ENCODE measurements at places on chromosomes 4 and X.

GRCh38 chr4:61201961-61202637 lies 2.0 kb downstream of the ADGRL3 start:
- DNase-seq: peak; percentile 18

DNA sequence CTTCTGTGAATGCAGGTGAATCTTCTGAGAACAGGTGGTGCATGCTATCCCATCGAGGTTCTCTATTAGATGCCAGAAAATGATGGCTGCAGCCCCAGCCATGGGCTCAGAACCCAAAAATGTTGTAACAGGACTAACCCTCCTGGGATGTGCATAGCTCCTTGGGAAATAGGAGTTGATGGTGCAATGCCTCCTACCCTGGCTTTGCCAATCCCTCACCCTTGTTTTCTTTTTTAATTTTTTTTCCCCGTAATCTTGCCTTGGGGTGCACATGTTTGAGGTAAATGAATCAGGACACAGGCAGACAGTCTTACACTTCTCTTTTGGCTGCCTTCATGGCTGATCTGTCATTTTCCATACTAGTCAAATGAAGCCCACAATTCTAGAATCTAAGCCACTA lies 96.6 kb downstream of the KIT start:
- no peak for DNase-seq

DNA sequence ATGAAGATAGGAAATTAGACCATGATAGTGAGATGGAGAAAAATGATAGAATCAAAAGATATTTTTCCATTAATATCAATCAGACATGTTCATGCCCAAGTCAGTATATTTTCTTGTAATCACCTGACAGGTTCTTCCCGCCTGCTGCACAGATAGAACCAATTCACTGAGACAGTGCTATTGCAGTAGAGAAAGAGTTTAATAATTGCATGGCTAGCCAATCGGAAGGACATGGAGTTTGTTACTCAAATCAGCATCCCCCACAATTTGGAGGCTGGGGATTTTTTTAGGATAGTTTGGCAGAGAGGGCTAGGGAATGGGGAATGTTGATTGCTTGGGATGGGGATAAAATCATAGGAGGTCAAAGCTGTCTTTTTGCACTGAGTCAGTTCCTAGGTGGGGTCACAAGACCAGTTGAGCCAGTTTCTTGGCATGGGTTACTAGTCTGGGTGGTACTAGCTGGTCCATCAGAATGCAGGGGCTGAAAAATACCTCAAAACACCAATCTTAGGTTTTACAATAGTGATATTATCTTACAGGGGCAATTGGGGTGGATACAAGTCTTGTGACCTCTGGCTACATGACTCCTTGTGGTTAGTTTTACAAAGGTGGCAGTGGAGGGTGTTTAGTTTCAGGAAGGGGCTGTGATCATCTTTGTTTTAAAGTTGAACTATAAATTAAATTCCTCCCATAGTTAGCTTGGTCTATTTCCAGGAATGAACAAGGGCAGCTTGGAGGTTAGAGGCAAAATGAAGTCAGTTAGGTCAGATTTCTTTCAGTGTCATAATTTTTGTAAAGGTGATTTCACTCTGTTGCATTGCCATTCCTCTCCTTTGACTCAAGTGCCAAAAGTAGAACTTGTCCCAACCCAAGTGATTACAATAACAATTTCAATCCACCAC lies 100.3 kb upstream of the PDE5A start:
- DNase-seq: no peak

DNA sequence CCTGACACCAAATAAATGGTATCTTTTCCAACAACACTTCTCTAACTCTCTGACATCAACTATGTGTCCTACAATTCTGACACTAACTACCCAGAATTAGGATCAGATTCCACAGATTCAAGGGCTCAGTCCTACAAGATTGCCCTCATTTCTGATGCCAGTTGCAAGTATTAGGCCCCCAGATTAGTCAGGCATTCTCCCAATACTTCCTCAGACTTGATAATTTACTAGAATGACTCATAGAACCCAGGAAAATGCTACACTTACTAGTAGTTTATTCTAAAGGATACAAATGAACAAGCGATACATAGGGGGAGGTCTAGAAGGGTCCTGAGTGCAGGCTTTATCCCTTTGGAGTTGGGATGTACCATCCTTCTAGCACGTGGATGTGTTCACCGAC lies 8.5 kb downstream of the TIGD2 start:
- DNase-seq: no peak

GRCh38 chr4:44056721-44057151 lies 391.9 kb downstream of the KCTD8 start:
- no peak for DNase-seq

- no peak for DNase-seq
These were observed 21.1 kb upstream of the HMX1 start for GRCh38 chr4:8892556-8893226.

- peak; percentile 25 for DNase-seq
These were observed 151.3 kb downstream of the USP46 start for GRCh38 chr4:52507774-52508173.

DNA sequence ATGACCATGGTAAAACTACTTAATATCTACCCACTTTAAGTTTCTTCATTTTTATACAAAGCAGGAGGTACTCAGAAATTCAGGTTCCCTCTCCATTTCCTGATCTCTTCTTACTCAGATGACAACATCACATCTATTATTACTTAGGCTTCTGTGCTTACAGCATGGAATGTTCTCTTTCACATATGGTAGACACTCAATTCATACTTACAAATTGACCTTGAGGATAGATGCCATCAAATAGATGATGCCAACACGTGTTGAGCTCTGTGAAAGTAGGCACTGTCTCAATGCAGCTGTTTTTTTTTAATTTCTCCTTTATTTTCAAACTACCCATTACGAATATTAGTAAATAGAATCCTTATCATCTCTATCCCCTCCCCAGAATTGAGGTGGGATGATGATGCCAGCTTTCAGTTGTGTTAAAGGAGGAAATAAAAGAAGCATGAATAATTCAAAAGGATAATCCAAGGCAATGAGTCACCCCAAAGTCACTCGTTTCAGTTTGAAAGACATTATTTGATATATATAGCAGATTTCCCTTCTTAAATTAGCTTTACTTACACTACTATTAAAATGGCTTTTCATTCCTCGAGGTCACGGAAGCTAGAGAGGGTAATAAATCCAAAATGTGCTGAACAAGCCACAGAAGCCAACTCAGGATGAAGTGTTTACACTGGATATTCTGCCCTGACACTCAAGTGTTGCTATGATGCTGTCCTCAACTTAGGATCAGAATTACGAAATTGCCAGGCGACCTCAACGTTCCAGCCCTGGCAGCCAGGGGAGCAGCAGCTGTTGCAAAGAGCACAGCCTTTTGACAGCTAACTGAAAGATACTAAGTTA lies 124.2 kb upstream of the EOLA2 start:
- peak; percentile 36 for DNase-seq

GRCh38 chr4:32427566-32427965 lies 1707.4 kb downstream of the PCDH7 start:
- DNase-seq: no peak

GRCh38 chr4:22986262-22986661 lies 293.5 kb downstream of the GBA3 start:
- DNase-seq: no peak

- no peak for DNase-seq
These were observed 66.0 kb downstream of the PGRMC2 start for GRCh38 chr4:128221586-128221985.

DNA sequence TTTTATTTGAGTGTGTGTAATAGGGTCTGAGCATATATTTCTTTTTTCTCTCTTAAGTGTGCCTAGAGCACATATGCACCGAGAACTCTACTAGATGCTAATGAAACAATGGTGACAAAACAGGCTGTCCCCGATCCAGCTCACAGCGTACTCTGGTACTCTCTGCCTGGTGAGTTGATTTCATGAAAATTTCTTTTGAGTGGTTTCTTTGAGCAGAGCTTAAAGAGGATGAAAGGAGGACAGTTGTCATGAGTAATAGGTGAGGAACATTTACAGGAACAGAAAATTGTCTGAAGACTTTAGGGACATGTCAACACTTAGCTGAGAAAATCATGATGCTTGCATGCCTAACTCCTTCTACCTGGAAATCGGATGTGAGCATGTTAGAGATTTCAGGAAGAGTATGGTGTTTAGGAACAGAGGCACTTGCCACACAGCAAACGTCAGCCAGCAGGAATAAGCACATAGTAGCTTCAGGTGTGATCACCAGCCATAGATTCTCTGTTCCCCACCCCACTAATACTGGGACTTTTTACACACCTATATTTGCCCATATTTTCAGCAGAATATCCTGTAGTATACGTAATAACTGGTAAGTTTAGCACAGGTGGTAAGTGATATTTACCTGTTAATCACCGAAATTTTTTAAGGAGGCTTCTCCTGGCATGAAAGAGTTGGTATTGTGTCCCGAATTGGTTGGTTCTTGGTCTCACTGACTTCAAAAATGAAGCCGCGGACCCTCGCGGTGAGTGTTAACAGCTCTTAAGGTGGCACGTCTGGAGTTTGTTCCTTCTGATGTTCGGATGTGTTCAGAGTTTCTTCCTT lies 111.1 kb downstream of the ZNF330 start:
- DNase-seq: no peak

- DNase-seq: no peak
These were observed 1.7 kb upstream of the RRAGB start for GRCh38 chrX:55715847-55716246.

GRCh38 chrX:55710701-55711100 lies 6.8 kb upstream of the RRAGB start:
- no peak for DNase-seq

- no peak for DNase-seq
These were observed 209.4 kb downstream of the RAPGEF2 start for GRCh38 chr4:159312236-159312635.

DNA sequence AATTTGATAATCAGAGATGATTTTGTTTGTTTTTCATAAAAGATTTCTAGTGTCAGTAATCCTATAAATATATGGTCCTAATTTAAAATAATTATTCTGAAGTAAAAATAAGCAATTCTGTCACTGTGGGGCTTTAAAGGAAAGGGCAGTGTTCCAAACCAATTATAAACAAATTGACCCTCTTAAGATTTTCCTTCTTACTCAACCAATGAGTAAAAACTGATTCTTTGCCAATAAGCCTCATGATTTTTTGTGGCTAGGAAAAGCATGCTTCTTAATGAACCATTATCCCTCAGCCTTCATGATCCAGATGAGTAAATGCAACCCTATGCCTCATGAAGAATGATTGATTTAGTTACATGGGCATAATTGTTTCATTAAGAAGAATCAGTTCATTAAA lies 1010.4 kb downstream of the ADGRL3 start:
- no peak for DNase-seq

GRCh38 chr4:23934223-23934622 lies 44.4 kb upstream of the PPARGC1A start:
- DNase-seq: no peak

DNA sequence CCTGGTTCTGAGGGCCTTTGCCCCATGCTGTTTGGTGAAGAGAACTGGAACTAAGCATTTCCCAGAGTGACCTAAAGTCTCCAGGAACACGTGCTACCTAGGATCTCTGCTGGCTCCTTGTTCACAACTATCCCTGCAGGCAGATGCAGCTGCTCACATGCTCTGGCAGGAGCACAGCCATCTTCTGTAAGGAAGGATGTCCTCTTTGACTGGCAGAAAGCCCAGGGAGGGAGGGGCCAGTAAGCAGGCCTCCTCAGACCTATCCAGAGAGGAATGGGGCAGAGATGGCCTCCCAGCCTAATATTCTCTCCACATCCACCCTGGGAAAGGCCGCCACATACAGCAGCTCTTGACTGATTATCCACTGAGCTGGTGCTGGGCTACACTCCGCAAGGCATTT lies 142.8 kb upstream of the EOLA2 start:
- DNase-seq: no peak

GRCh38 chrX:110374559-110374958 lies 15.9 kb downstream of the RTL9 start:
- DNase-seq: no peak

GRCh38 chr4:142547974-142548373 lies 298.1 kb downstream of the INPP4B start:
- DNase-seq: no peak

DNA sequence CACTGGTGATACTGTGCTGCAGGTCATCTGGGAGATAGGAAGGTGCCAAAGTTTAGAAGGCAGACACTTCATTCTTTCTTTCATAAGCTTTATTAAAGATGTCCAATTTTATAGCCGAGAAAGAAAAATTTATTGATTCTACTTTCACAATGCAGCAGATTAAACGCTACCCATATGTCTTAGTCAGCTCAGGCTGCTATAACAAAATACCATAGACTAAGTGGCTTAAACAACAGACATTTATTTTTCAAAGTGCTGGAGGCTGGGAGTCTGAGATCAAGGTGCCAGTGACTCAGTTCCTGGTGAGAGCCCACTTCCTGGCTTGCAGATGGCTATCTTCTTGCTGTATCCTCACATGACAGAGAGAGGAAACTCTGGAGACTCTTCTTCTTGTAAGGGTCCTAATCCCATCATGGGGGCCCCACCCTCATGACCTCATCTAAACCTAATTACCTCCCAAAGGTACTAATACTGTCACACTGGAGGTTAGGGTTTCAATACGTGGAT lies 33.4 kb upstream of the KLHL34 start:
- DNase-seq: no peak

- DNase-seq: no peak
These were observed 70.5 kb downstream of the CLCN5 start for GRCh38 chrX:49992853-49993252.

DNA sequence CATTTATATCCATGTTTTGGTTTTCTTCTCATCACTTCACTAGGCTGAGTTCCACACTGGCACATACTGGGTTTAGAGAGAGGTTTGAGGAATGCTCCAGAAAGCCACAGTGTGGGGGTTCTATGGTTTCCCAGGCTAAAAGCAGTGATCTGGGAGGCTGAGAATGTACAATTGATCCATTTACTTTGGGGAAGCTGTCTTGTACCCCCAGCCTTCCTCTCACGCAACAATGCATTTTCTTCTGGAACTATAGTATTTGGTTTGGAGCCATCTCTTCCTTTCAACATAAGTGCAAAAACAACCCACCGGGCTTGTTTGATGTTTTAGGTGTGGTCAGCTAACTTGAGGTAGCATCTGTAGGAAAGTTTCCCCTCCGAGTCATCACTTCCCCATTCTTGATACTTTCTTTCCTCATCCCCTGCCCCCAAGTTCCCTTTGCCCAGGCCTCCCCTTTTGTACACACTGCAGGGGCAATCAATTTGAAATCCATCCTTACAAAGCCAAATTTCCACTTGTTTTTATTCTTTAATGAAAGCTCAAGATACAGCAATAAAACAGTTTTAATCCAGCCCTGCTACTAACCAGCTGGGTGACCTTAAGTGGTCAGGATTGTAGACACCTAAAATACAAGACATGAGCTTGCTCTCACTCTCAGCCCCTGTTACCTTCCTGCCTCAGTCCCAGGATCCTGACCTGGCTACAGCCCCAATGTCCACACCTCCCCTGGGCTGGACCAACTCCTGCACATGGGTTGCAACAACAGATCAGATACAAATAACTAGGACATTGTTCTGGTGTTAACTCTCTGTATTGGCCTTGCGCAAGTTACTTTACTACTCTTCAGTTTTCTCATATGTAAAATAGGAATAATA lies 109.2 kb downstream of the FHDC1 start:
- no peak for DNase-seq

GRCh38 chr4:187380181-187380581 lies 615.4 kb upstream of the ZFP42 start:
- no peak for DNase-seq

Data from left ventricle myocardium inferior (tissue), 1 donor.